Spleen (tissue), 13 donors: ENCODE measurements at places on chromosomes 13 and 19. TPM values are rescaled to one million over a fixed set of nuclear protein-coding genes. Genes with fewer than 3 reads are reported as not detected.
A peak's percentile ranks its signal among the peaks of the same experiment; 100 is the strongest.

DNA sequence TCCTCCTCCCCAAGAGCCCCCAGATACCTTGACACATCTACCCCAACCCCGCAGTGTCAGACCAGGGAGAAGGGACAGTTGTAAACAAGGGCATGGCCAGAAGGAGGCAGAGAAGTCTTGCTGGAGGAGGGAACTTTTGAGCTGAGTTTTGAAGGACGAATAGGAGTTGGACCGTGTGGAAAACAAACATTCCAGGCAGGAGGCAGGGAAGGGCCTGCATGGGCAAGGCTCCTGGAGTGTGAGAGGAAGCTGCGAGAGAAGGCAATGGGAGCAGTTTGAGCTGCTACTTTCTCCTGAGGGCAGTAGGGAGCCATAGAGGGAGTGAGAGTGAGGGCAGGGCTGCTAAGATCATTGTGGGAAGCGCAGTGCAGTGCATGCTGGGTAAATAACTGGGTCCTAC, 23.3 kb downstream of the IL12RB1 start:
- H3K4me1 ChIP-seq = peaks cover 8% of the 10 kb centered on the region
- no peak overlapping the region for H3K27ac ChIP-seq
- DNase-seq = no peak
- H3K27me3 ChIP-seq = no peaks in the 10 kb centered on the region
- H3K4me3 ChIP-seq = no peak overlapping the region

Gene SHISA7
- total RNA-seq = not detected

DNA sequence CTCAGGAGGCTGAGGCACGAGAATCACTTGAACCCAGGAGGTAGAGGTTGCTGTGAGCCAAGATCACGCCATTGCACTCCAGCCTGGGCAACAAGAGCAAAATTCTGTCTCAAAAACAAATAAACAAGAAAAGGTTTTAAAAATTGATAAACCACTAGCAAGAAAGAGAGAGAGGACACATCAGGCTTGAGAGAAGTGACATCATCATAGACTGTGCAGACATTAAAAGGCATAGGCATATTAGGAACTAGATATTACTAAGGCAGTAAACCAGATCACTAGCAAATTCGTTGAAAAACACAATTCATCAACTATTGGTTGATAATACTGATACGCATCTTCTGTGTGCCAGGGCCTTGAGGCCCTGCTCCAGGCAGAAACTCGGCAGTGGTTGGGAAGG, 7.7 kb downstream of the A1BG start:
- no peaks in the 10 kb centered on the region for H3K27me3 ChIP-seq
- no peak overlapping the region for H3K4me3 ChIP-seq
- DNase-seq = no peak

Gene HMG20B
- 62.8 TPM for total RNA-seq

DNA sequence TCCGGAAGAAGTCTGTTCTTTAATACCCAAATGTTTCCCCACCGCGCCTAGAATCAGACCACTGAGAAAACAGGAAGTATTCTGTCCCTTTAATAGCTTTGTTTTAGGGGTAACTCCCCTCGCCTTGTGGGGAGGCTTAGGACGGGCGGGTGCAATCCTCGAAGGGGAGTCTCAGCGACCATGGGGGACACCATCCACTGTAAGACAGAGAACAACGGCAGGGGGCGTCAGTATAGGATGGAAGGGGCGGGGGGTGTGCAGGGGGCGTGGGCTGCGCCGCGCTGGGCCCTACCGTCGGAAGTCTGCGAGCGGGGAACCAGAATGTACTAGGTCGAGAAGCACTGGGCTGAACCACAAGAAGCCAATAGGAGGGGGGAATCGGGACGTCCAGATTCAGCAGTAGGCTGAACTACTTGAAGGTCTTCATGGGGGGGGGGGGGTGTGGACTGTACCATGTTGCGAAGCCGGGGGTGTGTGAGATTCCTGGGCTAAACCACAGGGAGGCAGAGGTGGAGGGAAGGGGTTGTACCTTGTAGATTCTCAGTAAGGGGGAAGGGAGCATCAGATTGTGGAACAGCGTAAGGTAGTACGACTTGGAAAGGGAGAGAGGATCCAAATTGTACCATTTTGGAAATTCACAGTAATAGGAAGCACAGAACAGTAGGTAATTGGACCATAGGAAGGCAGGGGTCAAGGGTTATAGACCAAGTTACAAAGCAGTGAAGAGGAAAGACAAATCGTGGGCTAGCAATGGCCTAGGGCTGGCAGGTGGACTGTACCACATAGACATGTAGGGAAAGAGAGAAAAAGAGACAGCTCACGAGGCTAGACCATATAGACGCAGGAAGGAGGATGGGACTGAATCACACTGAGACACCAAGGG, 1.0 kb upstream of the DBP start:
- peak overlapping the region; percentile 74 for H3K4me3 ChIP-seq
- peaks cover 36% of the 10 kb centered on the region for H3K4me1 ChIP-seq
- H3K36me3 ChIP-seq = peaks cover 3% of the 10 kb centered on the region

DNA sequence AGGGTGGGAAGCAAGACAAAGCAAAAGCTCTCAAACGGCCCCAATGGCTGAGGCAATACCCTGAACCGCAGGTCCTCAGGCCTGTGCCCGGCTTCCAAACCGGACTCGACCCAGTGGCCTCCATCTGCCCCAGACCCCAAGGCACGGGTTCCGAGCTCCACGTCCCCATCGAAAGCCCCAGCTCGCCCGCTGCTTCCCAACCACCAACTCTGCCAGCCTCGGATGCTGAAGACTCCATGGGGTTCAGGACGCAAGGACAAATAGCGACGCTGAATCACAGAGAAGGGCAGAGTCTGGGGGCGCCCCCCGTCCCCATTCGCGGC, 559 bp downstream of the POLR2E start:
- no peak for DNase-seq
- H3K4me3 ChIP-seq = peak overlapping the region; percentile 96
- H3K27ac ChIP-seq = peak overlapping the region; percentile 82
- peaks cover 41% of the 10 kb centered on the region for H3K36me3 ChIP-seq
- H3K4me1 ChIP-seq = peaks cover 67% of the 10 kb centered on the region

DNA sequence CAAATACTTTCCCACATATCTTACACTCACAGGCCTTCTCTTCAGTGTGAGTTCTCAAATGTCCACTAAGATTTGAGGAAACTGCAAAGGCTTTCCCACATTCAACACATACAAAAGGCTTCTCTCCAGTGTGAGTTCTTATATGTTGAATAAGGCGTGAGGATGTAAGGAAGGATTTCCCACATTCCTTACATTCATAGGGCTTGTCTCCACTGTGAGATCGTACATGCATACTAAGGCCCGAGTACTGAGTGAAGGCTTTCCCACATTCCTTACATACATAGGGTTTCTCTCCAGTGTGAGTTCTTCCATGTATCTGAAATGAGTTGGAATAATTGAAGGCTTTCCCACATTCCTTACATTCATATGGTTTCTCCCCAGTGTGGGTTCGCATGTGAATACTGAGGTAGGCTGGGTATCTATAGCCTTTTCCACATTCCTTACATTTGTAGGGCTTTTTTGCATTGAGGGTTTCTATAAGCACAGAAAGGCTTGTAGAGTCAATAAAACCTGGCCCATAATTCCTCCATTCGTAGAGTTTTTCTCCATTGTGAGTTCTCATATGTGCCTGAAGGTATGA, 9.6 kb downstream of the ZNF426 start:
- peaks cover 68% of the 10 kb centered on the region for H3K36me3 ChIP-seq
- H3K27me3 ChIP-seq = no peaks in the 10 kb centered on the region
- H3K27ac ChIP-seq = no peak overlapping the region
- no peaks in the 10 kb centered on the region for H3K4me1 ChIP-seq

DNA sequence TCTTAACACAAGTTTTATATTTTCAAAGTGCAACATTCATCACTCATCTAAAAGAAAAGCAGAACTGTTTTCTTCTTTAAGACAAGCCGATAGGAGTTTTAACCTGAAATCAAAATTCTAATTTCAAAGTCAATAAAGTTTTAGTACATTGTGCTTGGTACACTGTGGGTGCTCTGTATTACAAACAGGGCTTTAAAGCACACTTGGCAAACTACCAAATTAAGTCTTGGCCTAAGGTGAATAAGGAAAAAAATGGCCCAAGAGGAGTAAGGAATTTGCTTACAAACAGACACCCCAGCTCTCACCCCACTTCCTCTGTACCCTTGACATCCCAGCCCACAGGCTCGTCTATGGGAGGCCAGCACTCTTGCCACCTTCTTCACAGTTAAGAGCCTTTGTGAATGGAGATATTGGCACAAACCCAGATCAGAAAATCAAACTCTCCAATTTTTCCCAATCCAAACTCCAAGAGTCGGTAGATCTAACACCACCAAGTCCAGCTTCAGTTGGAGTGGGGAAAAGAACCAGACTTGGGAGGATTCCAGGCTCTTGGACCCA, 66.0 kb downstream of the ABCC4 start:
- H3K4me1 ChIP-seq = peaks cover 11% of the 10 kb centered on the region
- no peaks in the 10 kb centered on the region for H3K36me3 ChIP-seq
- DNase-seq = no peak
- H3K27ac ChIP-seq = no peak overlapping the region
- H3K4me3 ChIP-seq = no peak overlapping the region

- no peak overlapping the region for H3K4me3 ChIP-seq
- no peak overlapping the region for H3K27ac ChIP-seq
- no peak for DNase-seq
- H3K36me3 ChIP-seq = no peaks in the 10 kb centered on the region
These were observed 5.1 kb downstream of the PRTN3 start for GRCh38 chr19:845707-846521.

DNA sequence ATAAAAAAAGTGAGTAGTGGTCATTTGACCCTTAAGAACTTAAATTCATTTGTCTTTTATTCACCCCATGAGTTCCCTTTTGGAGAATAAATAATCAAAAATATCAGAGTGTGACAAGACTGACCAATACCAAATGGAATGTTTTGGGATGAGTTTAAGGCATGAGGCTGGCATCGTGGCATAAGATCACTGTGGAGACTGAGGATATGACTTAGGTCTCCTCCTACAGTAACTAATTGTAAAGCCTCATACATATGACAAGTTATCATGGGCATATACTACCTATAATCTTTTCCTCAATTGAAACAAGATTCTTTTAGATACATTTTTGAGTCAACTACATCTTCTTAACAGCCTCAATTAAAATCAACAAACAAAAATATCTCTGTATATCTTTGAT, 782.0 kb downstream of the SLITRK1 start:
- no peak for DNase-seq
- H3K36me3 ChIP-seq = no peaks in the 10 kb centered on the region
- no peaks in the 10 kb centered on the region for H3K4me1 ChIP-seq
- no peak overlapping the region for H3K27ac ChIP-seq
- no peak overlapping the region for H3K4me3 ChIP-seq

GRCh38 chr13:98142380-98143156, at the start of gene FARP1:
FARP1 (plus strand) TSS chr13:98143094; CDS start chr13:98213243, 70,149 bp downstream.
- H3K27ac ChIP-seq = peak within 1 kb of the TSS; percentile 81
- peaks cover 22% of the 10 kb centered on the region for H3K4me1 ChIP-seq
- peaks cover 67% of the 10 kb centered on the region for H3K27me3 ChIP-seq
- no peaks in the 10 kb centered on the region for H3K36me3 ChIP-seq

Gene CRX
- not detected for total RNA-seq

Gene C2CD4C
- total RNA-seq = 0.23 TPM

- H3K4me1 ChIP-seq = no peaks in the 10 kb centered on the region
- no peaks in the 10 kb centered on the region for H3K36me3 ChIP-seq
- no peak for DNase-seq
- no peak overlapping the region for H3K4me3 ChIP-seq
These were observed 278.0 kb downstream of the KLF5 start for GRCh38 chr13:73336773-73337172.

Gene FPR3
- 13.5 TPM for total RNA-seq

- H3K27me3 ChIP-seq = no peaks in the 10 kb centered on the region
- no peak overlapping the region for H3K4me3 ChIP-seq
- peaks cover 100% of the 10 kb centered on the region for H3K4me1 ChIP-seq
- H3K27ac ChIP-seq = peak overlapping the region; percentile 80
- H3K36me3 ChIP-seq = no peaks in the 10 kb centered on the region
These were observed 8.0 kb downstream of the MYO1F start for GRCh38 chr19:8569066-8569771.

- no peaks in the 10 kb centered on the region for H3K36me3 ChIP-seq
- H3K4me1 ChIP-seq = no peaks in the 10 kb centered on the region
- no peak overlapping the region for H3K4me3 ChIP-seq
These were observed 213.6 kb upstream of the CSNK1A1L start for GRCh38 chr13:37319031-37319443.

Gene DAND5
- not detected for total RNA-seq

GRCh38 chr13:61383111-61383510, 32.5 kb downstream of the PCDH20 start:
- no peaks in the 10 kb centered on the region for H3K36me3 ChIP-seq
- no peaks in the 10 kb centered on the region for H3K27me3 ChIP-seq
- no peak overlapping the region for H3K4me3 ChIP-seq
- no peak overlapping the region for H3K27ac ChIP-seq
- DNase-seq = no peak
